Stimulated activated CD4-positive, alpha-beta T cell treated with anti-CD3 and anti-CD28 coated beads, Interleukin-4, amount 100 ng/mL, for 48 hours (primary cell): ENCODE measurements at places on chromosomes 1 and 21.

- no peak for DNase-seq
These were observed 18.5 kb upstream of the OR10J5 start for GRCh38 chr1:159554261-159554660.

- no peak for DNase-seq
These were observed 60.9 kb downstream of the TAS1R2 start for GRCh38 chr1:18798533-18798932.

DNA sequence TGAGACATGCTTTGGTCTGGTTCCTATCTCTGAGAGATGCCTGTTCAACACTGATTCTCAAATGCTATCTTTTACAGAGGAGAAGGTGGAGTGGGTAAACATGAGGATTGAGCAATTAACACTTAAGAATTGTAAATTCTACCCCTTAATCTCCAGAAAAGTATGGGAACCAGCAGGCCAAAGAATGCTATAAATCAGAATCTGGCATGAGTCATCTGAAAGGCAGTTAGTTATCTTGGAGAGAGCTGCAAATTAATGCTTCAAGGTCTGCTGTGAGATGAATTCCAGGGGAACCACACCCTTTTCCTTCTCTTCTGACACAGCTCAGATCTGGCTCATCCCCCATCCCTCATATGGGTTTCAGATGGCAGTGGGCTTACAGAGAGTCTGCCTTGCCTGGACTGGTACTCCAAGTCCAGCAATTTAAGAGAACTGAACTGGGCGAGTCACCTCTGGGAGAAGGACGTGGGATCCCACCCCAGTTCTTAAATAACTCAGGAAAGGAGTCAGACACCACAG is 5.2 kb downstream of the S100A10 start:
- DNase-seq = no peak

- no peak for DNase-seq
These were observed 51.2 kb downstream of the GIPC2 start for GRCh38 chr1:78096976-78097375.
